ENCODE measurements at places on chromosomes 5 and 9.

DNA sequence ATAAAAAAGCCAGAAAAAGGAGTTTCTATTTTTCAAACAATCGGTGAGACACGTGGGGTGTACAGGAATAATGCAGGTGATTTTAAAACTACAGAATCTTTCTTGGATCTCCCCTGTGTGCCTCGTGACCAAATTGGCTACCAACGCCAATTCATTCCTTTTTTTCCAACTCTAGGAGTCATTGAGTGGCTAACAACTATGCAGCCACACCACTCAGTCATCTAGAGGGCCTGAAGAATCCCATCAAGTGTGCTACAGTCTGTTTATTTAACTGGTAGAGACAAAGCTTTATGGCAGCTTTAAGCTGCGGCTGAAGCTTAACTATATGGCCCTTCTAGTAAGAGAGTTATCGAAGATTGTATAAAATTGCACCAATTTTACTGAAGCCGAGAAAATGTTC is 113.1 kb upstream of the NIPBL start:
- DNase-seq: no peak

DNA sequence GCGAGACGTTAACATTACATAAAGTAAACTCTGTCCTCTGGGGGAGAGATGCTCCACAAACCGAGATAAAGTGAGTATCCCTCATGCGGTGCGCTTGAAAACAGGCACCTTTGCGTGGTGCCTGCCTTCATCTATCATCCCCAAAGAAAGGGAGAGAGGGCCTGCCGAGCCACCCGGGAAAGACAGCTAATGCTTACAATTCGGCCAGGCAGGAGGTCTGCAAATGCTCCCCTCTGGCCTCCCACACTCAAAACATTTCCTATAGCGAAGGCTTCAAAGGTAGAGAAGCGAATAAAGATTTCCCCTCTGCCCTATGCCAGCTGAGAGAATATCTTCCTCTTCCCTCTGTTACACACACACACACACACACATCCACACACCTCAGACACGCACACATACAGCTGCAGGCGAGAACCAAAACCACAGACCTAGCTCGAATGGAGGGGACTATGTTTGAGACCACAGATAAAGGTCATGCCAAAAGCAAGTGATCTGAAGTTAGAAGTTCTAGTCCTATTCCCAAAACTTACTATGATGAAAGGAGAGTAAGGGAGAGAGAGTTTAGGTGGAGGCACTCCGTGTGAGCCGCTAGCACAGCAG is 132.8 kb downstream of the CRB2 start:
- no peak for DNase-seq

- DNase-seq: no peak
These were observed 62.9 kb upstream of the BARX1 start for GRCh38 chr9:94017939-94018531.

DNA sequence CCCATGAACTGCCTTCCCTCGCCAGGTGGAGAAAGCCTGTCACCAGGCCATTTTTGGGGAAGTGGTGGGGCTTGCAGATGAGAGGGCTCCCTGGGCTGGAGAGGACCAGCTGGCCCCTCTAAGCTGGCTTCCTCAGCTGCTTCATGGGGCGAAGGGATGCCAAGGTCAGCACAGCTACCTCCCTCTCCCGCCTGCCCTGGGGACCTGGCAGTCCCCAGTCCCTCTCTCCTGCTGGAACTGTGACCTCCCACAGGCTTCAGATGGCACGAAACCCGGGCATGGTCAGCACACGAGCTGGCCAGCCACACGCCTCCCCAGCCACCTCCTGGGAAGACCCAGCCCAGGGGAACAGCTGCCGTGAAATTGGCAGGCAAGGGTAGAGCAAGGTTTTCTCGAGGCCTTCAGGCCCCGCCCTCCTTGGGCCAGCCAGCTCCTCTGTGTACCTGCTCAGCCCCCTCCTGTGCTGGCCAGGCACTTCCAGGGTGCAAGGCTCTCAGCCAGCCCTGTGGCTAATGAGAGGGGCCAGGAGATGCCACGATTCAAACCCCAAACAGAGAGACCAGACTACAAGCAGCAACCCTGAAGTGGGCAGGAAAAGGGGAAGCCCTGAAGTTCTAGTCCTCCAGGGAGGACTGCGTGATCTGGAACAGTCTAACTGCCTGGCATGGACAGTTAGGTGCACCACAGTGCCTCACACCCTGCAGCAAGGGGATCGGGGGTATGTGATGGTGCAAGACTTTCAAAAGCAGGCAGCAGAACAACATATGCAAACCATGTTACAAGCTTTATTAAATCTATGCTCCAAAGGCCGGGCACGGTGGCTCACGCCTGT is 12.9 kb downstream of the PLPP7 start:
- DNase-seq: no peak

GRCh38 chr9:97046228-97046627 is 7.3 kb upstream of the CTSV start:
- DNase-seq: no peak

- no peak for DNase-seq
These were observed 67.5 kb upstream of the ERCC6L2 start for GRCh38 chr9:95808011-95808410.

DNA sequence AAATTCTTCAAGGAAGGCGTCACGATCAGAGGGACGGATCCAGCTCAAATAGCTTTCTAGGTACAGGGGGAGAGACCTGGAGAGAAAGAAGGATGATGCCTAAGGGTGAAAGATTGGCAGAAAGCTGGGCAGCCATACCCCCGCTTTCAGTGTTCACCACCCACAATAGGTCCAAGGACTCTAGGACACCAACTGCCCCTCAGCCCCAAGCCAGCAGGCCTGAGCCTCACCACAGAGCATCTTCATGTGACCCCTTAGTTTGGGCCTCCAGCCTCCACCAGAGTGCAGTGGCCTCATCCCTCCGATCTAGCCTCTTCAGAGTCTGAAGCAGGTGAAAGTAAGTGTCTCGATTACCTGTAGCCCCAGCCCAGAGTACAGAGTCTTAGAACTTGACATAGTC is 1.7 kb upstream of the VCP start:
- DNase-seq: no peak

DNA sequence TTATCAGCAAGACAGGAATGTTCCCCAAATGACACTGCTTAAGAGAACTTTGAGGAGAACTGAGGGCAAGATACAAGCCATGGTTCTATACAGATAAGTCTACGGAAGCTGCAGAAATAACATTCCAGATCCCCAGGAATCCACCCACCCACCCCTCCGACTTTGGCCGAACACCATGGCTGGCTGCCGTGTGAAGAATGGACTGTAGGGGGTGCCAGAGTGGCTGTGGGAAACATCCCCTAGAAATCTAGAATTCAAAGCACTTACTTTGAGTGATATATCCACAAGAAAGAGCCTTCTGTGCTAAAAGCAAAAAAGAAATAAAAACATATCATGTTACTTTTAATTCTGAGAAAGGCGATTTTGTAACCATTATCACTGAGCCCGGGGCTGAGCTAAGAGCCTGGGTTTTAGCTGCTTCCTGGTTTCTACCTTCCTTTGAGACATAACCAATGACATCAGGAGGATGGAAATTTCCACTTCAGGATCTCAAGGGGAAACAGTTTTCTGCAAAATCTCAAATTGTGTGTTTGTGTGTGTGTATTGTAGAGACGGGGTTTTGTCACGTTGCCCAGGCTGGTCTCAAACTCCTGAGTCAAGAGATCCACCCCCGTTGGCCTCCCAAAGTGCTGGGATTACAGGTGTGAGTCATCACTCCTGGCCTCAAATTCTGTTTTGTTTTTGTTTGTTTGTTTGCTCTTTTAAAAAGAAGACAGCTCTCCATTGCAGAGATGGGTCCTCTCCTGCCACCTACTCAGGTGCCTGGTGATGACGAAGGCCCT is 36.4 kb downstream of the GGTA1 start:
- DNase-seq: no peak

GRCh38 chr9:14351221-14351836 is 37.4 kb upstream of the NFIB start:
- DNase-seq: no peak

GRCh38 chr9:107487521-107488374 is 1.8 kb downstream of the KLF4 start:
- no peak for DNase-seq

GRCh38 chr5:37626266-37626665 is 213.6 kb downstream of the GDNF start:
- DNase-seq: no peak

DNA sequence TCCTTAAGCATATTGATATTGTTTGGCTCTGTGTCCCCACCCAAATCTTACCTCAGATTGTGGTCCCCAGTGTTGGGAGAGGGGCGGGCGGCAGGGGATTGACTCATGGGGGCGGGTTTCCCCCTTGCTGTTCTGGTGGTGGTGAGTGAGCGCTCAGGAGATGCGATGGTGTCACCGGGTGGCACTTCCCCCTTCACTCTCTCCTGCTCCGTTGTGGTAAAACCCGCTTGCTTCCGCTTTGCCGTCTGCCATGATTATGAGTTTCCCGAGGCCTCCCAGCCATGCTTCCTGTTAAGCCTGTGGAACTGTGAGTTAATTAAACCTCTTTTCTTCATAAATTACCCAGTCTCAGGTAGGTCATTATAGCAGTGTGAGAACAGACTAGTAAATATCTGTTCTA is 229.1 kb downstream of the IRX2 start:
- DNase-seq: no peak

GRCh38 chr5:61823781-61824180 is 482.2 kb upstream of the KIF2A start:
- DNase-seq: no peak

DNA sequence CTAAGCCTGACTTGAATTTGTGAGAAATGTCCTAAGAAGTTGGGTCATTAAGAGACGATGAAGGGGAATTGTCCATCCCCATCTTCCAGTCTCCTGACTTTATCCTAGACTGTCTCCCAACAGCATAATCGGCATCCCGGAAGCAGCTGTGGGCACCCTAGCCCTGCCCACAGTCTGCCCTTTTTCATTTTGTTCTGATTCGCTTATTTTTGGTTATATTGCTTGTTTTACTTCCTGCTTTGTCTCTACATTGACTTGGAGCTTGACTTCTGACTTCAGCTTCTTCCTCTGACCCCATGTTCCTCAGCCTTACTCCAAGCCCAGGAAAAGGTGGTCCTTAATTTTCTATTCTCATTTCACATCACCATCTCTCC is 41.8 kb downstream of the UGCG start:
- DNase-seq: no peak

- DNase-seq: peak; percentile 54
These were observed 40.4 kb downstream of the LPAR1 start for GRCh38 chr9:110997847-110998246.

- no peak for DNase-seq
These were observed 122.8 kb upstream of the DHFR start for GRCh38 chr5:80777347-80778287.

- DNase-seq: no peak
These were observed 441.5 kb upstream of the PTGER4 start for GRCh38 chr5:40238066-40238745.

GRCh38 chr5:143635888-143636287 is 176.1 kb upstream of the HMHB1 start:
- DNase-seq: no peak

GRCh38 chr5:2378976-2379375 is 372.5 kb downstream of the IRX2 start:
- no peak for DNase-seq

- DNase-seq: no peak
These were observed 18.0 kb downstream of the IL9 start for GRCh38 chr5:135877570-135878155.

GRCh38 chr5:51027271-51027670 is 356.0 kb upstream of the ISL1 start:
- no peak for DNase-seq

- DNase-seq: peak; percentile 56
These were observed 1.1 kb upstream of the JADE2 start for GRCh38 chr5:134524272-134524825.
